ENCODE measurements at places on chromosomes 12 and 14. TPM values are rescaled to one million over a fixed set of nuclear protein-coding genes. Genes with fewer than 3 reads are reported as not detected.

GPHN gene
- 13.9 TPM for total RNA-seq

L2HGDH gene
- total RNA-seq: 3.8 TPM

DNA sequence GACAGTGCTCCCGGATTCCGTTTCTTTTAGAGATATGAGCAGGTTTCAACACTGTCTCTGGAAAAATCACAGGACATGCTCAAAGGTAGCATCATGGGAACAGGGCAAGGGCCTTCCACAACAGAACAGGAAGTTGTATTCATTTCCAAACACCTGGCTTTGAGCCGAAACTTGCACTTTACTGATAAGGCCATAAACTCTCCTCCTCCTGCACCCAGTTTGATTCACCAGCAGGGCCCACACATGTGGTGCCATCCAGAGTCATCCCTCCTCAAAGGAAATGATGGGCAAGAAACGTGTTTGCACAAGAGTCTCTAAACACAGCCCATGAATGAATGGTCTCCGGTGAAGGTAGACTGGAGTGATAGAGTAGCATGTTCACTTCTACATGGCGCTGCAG, 268.4 kb upstream of the FKBP4 start:
- no peak for DNase-seq

JDP2 gene
- 95.3 TPM for total RNA-seq

DNA sequence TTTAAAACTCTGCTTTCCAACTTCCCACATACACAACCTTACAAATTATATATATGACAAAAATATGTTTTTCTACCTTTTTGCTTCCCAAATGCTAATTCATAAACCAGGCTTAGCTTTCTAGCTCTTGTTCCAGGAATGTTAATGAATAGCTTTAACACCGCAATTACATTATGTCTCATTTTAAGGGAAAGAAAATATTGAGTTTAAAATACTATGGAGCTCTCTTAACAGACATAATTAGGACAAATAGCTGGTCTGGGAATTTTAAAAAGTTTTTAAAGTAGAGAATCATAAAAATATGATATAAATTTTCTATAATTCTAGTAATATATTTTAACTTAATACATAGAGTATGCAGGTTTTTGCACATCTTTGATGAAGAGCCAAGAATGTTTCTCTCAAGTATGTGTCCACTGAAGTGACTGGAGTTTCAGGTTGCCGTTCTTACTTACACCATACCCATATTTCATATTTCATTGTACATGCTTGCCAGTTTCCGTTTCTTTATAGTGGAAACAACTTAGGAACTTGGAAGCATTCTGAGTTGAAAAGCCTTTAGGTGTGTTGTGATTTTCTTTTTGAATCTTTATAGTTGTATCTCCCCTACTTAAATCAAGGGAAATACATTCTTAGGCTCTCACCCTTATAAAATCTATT, 90.6 kb upstream of the SLCO1C1 start:
- no peak for DNase-seq
